ENCODE measurements at places on chromosomes 7 and 10.

- no peak for DNase-seq
Measured at GRCh38 chr10:112424651-112425050, 22.1 kb downstream of the ZDHHC6 start.

GRCh38 chr7:156998988-156999957 is 11.2 kb downstream of the MNX1 start:
- DNase-seq: no peak

DNA sequence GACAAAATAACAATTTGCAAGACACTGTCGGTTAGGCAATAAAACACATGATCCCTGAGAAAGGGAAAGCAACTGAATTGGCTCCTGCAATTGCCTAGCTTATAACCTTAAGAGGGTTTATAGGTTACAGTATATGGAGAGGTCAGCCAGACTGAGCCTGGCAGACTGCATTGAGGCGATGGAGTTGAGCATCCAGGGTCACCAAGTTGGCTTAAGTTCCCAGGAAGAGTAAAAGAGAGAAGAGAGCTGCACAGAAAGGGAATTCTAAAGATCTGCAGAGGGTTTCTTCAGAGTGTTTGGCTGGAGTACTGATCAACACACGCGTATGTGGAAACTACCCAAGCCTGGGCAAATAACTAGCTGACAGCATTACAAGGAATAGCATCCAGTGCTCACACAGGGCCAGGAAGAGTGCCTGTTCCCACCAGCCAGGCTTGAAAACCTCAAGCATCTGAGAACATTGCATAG is 11.2 kb downstream of the ANKMY2 start:
- DNase-seq: no peak

DNA sequence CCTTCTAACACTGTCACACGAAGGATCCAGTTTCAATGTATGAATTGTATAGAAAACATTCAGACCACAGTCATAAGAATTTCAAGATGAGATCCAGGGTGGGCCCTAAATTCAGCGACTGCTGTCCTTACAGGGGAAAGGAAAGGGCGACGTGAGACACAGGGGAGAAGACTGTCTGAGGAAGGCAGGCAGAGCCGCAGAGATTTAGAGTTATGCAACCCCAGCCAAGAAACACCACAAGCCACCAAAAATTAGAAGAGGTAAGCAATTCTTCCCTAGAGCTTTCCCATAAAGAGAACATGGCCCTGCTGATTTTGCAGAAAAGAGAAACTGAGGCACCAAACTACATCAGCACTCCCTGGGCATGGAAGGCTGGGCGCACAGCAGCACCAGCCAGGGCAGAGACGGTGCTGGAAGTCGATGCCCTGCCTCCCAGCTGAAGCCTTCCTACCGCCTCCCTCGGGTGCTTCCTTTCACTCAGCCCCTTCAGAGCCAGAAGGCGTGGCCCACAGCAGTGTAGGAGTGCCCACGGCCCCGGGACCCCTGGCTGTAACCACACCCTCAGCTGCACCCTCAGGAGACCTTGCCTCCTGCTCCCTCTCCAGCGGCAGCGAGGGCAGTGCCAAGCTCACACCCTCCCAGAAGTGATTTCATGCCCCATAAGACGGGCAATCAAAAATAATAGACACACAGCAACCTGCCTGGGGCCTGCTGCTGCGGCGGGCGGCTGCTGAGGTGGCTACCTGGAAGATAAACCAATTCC is 81.0 kb upstream of the LRRC4 start:
- DNase-seq: no peak

GRCh38 chr7:100963874-100964273 is 5.5 kb upstream of the MUC12 start:
- DNase-seq: no peak

GRCh38 chr10:124952123-124952522 is 10.2 kb downstream of the ZRANB1 start:
- no peak for DNase-seq

GRCh38 chr10:91284486-91285090 is 64.1 kb downstream of the PCGF5 start:
- no peak for DNase-seq

DNA sequence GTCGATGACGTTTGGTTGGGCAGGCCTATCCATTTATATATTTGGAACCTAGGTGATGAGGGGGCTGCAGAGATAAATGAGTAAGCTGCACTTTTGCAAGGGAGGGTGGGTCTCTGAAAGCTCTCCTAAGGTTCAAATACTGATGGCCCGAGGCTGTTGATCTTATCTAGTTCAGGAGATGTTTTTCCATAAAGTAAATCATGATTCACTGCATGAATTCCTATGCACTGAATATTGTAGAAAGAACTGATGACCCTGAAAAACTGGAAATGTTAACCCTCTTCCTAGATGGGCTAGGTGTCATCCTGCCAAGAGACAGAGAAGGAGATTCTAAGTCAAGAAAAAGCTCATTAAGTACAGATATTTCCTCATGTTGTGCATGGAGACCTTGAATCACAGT is 459.9 kb downstream of the PLXNA4 start:
- DNase-seq: no peak

- no peak for DNase-seq
Measured at GRCh38 chr10:5428133-5428532, 15.8 kb downstream of the NET1 start.

GRCh38 chr7:49479936-49480544 is 293.4 kb upstream of the VWC2 start:
- DNase-seq: no peak

- no peak for DNase-seq
Measured at GRCh38 chr7:22718200-22718711, 8.7 kb upstream of the IL6 start.

DNA sequence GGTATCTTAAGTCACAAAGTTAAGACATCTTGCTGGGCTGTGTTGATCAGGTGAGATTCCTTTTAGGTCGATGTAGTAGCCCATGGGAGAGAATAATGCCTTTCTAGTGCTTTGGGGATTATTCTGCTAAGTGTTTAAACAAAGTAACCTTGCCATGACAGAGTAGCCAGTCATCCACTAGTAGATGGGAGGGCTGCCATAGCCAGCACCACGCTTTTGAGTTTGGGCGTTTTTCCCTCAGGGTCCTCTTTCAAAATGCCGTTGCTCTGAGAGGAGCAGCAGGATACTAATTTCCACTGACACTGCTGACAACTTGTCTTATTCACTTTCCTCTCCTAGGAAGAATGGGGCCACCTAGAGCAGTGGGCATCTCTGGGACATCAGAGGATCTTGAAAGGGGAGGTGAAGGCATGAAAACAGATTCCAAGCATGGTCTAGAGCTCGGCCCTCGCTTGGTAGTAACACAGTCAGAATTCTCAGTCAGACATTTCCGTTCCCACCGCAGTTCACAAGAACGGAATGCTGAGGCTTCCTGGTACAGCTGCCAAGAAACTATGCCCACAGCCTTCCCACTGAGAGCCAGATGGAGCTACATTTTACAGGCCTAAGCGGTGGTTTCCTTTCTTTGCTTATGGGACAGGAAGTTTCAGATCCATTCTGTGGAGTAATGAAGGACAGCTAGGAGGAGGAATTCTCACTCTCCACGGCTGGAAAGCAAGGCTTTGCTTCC is 15.3 kb upstream of the RSU1 start:
- no peak for DNase-seq

DNA sequence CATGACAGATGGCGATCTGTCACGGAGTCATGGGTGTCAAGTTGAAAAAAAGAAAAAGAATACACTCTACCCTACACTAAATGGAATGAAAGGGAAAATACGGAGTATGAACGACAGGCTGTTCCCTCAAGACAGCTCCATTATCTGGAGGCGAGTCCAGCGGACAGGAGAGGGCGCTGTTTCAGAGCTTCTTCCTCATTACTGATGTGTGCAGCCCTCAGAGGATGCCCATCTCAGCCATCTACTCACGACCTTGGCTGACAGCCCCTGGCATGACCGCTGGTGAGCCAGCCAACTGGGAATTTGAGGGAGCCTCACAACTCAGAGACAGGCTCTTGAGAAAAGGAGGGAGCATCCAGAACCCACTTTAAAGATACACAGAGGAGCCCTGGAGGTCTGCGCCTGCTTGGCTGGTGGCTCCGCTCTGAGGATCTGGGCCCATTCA is 49.6 kb upstream of the SMNDC1 start:
- DNase-seq: no peak

DNA sequence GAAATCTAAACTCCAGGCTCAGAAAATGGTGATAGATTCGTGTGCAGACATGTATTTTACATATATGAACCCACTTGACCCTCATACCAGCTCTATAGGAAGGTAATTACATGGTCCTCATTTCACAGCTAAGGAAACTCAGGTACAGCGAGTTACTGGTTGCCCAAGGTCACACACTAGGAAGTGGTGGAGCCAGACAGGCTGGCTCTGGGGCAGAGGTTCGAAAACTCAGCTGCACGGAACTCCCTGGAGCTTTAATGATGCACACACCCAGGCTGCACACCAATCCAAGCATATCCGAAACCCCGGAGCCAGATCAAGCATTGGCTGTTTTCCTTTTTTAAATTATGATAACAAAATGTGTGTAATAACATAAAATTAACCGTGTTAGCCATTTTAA is 172.4 kb downstream of the COBL start:
- no peak for DNase-seq

DNA sequence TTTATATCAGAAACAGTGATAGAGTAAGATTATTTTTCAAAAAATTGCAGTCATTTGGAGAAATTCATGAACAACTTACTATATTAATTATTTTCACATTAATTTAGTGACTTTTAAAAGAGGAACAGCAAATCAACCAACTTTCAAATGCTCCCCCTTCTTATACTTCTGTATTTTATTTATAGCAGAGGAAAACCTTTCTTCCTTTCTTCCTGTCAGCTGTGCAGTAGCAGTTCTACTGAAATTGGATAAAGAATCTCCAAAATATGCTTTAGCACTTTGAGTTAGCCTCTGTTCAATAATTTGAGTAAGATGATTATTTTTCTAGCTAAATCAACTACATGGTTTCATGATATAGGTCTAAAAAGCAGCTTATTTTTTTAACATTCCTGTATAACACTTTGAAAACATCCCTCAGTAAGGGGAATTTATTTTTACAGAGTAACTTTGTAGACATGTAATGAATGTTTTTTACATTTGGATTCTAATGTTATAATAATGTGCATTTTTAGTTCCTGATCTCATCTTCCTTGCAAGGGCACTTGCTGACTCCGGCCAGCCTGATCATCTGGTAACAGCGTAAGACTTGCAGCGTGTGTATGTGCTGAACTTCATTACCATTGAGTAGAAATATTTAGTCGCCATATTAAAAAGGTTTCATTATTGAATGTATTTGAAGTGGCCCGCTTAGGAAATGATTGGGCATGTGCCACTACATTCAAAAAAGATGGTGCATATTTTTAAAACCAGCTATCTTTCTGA is 158.3 kb upstream of the HDAC9 start:
- DNase-seq: no peak

DNA sequence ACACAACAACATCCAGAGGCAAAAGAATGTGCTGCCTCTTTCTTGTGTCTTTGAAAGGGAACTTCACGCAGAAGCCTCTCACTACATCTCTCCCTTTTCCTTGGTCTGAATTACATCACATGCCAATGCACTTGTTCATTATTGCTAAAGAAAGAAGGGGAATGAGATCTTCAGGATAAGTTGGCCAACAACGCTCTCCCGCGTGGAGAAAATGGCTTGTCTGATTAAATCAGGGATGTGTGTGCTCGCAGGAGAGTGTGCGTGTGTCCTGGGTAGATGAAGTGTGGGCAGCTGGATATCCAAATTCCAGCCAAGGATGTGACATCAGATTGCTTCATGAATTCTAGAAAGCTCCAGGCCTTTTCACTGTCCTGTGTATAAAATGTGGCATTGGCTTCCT is 541.6 kb upstream of the FZD8 start:
- DNase-seq: no peak

DNA sequence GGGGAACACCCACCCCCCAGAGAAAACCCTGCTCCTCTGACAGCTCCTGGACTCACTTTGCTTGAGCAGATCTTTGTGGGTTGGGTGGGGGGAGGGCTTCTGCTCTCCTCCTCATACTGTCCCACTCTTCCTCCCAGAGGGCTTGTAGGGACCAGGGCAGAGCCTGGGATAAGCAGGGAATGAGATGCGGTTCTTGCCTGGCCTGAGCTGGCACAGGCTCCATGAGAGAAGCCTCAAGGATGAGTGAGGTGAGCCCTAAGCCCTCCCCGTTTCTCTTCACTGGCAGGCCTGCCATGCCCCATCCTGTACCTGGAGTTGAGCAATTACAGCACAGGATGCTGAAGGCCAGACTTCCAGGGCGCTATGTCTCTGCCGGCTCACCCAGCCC is 134.7 kb downstream of the ADAM12 start:
- no peak for DNase-seq
